NCI-H1694 (cell line): ENCODE measurements at places on chromosomes 11 and 22.

- no peak for DNase-seq
These were observed 237.2 kb downstream of the DDX10 start for GRCh38 chr11:108902027-108902469.

DNA sequence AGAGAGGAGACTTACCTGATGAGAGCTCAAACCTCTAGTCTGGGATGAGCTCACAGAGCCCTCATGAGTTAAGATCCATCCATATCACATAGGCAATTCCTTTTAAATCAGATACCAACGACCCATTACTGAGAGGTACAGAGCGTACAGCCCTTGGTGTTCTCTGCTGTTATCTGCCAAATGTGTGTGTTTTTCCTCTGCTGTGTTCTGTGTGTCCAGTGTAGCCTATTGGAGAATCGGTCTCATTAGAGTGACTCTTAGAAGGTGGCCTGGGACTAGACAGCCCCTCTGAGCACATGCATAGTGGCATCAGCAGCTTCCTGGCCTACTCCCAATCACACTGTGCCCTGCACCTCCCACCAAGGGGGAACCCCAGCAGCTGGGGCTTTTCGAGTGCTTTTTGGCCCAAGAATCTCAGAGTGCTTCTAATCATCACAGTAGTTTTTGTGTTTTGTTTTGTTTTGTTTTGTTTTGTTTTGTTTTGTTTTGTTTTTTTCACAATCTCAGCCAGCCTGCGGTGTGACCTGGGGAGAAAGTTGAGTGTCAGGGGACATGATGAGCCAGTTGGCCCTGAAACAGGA lies 25.4 kb downstream of the TP53AIP1 start:
- DNase-seq, result no peak

GRCh38 chr22:25656724-25657123 lies 85.3 kb upstream of the MYO18B start:
- DNase-seq, result no peak

- DNase-seq, result peak; percentile 1
These were observed 679.9 kb upstream of the CCDC179 start for GRCh38 chr11:23540101-23540561.

DNA sequence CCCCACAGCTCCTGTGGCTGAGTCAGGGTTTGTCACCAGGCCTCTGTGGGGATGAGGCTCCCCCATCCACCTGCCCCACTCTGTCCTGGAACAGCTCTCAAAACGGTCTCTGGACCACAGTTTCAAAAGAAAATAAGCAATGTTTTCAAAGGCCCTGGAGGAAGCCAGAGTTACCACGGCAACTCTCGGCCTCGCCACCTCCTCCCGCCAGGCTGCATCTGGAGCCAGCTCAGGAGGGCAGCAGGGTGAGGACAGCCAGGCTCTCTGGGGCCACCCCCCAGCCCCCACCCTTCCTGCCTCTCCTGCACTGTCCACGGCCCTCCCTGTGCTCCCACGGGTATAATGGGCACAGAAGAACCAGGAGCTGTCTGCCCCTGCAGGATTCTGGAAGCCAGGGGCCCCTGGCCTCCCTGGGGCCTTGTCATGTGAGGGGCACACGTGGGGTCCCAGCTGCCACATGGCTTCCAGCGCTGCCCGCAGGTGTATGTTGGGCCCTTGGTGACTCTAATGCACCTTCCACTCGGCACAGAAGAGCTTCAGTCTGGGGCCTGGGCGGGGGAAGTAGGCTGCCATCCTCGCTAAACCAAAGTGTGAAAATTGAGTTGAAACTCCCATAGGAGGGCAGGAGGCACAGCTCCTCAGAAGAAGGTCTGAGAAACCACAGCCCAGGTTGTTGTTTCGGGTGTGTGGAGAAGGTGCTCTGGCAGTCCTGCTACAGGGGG lies 10.3 kb downstream of the CD81 start:
- DNase-seq, result no peak

GRCh38 chr22:37309211-37310074 lies 27.1 kb downstream of the CYTH4 start:
- DNase-seq, result no peak

DNA sequence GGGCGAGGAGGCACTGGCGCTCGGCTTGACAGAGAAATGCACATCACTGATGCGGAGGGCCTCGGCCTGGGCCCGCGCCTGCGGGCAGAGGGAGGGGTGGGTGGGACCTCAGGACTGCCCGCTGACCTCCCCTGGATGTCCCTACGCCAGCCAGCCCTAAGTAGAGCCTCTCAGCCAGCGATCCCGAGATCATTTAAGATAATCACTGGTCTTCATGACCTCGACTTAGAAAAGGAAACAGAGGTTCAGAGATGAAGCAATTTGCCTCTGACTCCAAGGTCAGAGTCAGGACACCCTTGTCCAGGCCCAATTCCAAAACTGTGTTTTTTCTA lies 4.9 kb downstream of the CBX6 start:
- DNase-seq, result no peak

DNA sequence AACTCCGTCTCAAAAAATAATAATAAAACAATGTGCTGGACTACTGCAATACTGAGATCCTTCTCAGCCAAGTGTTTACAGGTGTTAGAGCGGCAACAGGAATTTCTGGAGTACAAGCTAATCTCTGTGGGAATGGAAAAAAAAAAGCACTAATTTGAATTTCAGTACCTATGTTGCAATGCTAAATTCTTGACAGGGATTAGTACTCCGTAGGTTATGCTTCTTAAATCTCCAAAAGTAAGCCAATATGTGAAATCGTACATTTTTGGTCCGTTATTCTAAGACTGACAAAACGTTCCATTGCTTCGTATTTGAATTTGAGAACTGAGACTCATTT lies 1.1 kb downstream of the ATL3 start:
- DNase-seq, result no peak

DNA sequence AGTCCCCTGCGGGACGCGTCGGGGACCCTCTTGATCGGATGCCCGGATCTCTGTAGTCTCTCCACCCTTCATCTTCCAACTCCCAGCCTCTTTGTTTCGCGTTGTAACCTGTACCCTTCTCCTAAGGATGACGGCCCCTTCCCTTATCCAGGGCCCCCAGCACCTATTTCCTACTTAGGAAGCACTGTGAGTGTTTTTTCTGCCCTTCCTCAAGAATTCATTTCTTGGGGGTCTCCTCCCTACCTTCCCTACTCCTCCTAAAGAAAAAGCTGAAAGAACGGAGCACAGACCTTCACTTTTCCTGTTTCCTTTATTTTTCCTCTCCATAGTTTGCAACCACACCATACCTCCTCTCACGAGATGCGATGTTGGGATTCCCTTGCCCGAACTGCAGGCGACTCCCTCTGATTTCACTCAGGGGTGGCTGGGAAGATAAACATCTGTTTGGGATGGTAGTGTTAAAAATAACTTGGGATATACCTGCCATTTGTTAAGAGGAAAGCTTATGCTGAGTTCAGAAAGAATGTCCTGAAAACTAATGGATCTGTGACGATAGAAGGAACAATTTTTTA lies 593 bp downstream of the FAM118B start:
- no peak for DNase-seq

GRCh38 chr11:45945397-45945999 lies 23.0 kb downstream of the LARGE2 start:
- DNase-seq, result no peak

GRCh38 chr11:100855466-100856067 lies 168.5 kb downstream of the ARHGAP42 start:
- DNase-seq, result peak; percentile 11

DNA sequence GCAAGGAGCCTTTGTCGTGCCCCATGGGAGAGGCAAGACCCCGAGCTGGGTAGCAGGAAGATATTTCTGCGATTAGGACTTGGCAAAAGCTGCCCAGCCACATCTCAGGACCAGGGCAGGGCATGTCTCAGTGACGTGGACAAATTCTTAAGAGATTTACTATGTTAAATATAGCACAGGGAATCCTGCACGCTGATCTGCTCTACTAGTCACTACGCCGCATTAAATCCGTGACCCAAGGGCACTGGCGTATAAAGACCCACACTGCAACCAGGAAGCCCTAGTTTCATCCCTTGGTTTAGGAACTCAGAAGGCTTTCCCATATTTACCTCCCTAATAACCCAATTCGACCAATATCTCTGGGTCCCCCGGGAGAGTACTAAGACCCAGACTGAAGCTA lies 35.1 kb downstream of the AP1B1 start:
- no peak for DNase-seq

DNA sequence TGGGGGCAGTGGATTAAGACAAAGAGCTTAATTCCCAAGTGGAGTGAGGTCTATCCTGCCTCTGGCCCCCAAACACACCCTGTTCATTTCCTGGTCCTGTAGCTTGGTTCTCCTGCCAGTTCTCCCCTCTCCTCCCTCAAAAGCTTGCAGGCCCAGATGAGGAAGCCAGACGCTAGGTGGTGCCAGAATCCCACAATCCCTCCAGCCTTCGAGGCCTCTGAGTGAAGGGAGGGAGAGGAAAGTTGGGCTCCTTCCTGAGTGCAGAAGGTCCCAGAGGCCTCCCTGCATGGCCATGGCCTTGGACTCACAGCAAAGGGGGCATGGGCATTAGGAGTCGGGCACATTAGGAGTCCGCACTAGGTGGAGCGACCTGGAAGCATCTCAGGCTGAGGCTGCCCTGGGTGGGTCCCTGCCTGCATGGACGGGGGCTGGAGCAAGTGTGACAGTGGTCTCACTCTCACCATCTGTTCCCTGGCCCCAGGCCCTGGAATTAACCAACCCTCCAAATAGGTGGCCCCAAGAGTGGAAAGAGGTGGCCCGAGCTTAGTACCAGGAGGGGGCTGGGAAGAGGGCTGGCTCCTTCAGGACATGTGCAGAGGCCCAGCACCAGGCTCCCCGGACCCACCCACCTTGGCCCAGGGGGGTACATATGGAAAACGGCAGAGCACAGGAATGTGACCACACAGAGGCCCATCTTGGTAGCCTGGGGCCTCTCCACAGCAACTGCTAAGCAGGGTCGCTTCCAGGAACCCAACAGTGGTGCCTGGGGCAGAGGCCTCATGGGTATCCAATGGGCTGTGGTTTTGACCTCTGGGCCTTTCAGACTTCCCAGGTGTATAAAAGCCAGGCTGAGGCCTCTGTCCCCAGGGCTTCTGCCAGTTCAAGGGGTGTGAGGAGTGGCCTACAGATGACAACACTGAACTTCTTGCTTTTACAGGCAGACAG lies 5.2 kb downstream of the FXYD2 start:
- DNase-seq, result no peak

- DNase-seq, result no peak
These were observed 69.4 kb upstream of the API5 start for GRCh38 chr11:43242401-43242800.

DNA sequence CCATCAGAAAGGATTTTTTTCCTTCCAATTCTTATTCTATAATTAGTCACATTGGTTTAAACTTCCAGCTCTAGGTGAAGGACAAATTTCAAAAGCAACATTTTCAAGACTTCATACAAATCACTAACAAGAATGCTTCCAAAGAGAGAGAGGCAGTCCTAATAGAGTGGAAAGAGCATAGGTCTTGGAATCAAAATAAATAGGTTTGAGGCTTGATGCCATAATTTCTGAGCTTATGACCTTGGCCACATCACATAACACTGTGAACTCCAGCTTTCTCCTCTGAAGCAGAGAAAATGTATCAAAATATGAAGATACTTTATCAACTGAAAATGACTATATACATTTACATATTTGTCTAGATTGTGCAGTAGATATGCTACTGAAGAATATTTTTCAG lies 246.8 kb downstream of the GRM5 start:
- DNase-seq, result no peak

GRCh38 chr11:128424851-128425285 lies 162.5 kb downstream of the ETS1 start:
- no peak for DNase-seq
